ENCODE measurements at places on chromosomes 11 and 22. TPM values are rescaled to one million over a fixed set of nuclear protein-coding genes. Genes with fewer than 3 reads are reported as not detected.

Gene PIWIL4
- polyA plus RNA-seq = 4.6 TPM

Gene ELF5
- polyA plus RNA-seq = not detected

GRCh38 chr22:30671071-30671470 is 3.4 kb upstream of the DUSP18 start:
- DNase-seq = no peak
- no peak overlapping the region for H3K4me3 ChIP-seq
- H3K27me3 ChIP-seq = no peaks in the 10 kb centered on the region

Gene CBX7
- polyA plus RNA-seq = 96.9 TPM

Gene AMPD3
- 2.0 TPM for polyA plus RNA-seq

DNA sequence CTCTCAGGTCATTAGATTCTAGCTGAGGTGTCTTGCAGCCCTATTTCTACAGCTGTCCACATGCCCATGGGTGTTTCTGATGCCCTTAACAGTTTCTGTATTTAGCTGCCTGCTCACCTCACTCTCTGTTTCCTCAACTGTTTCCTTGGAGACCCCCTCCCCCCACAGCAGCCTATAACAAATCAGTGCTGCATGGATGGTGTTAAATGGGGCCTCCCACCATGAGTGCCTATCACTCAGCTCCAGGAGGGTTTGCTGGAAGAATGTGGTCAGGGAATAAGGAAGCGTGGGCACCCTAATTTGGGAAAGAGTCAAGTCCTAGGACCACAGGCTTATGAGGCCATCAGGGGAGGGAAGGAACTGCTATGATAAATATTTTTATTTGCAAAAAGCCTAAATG is 8.6 kb downstream of the KLHL35 start:
- no peak overlapping the region for H3K4me3 ChIP-seq
- H3K27ac ChIP-seq = no peak overlapping the region
- DNase-seq = no peak
- H3K4me1 ChIP-seq = no peaks in the 10 kb centered on the region
- H3K36me3 ChIP-seq = no peaks in the 10 kb centered on the region

Gene CRYBB2
- 0.08 TPM for polyA plus RNA-seq

Gene SHANK3
- 9.8 TPM for polyA plus RNA-seq

DNA sequence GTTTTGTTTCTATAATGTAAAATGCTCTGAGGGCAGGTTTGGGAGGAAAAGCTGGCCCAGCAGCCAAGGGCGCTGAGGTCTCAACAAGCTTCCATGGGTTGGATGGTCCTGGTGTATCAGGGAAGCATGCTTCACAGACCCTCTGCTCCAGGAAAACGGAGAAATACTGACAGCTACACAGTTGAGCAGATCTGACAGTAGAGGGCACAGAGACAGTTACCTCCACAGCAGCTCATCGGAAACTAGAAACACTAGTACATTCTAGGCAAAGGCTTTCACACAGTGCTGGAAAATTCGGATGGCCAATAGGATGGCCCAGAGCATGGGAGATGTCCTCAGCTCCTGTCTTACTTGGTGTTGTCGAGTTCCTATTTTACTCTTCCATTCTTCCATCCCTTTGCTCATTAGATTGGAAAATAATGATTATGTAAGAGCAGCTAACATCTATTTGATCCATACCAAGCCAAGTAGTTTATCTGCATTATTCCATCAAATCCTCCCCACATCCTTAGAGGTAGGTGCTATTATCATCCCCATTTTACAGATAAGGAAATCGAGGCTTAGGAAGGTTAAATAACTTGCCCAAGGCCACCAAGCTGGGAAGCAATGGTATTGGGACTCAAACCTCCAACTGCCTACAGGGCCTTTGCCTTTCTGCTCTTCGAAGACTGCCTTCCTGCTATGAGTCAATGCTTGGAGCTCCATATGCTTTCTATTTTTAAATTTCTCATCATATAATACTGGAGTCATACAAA is 28.3 kb downstream of the LMO2 start:
- no peak overlapping the region for H3K27ac ChIP-seq
- no peaks in the 10 kb centered on the region for H3K36me3 ChIP-seq
- H3K4me1 ChIP-seq = peaks cover 4% of the 10 kb centered on the region

- H3K27me3 ChIP-seq = no peaks in the 10 kb centered on the region
- H3K27ac ChIP-seq = peak overlapping the region; percentile 40
- H3K4me3 ChIP-seq = no peak overlapping the region
- H3K4me1 ChIP-seq = peaks cover 6% of the 10 kb centered on the region
Measured at GRCh38 chr11:78039919-78040671, 17.0 kb upstream of the KCTD14 start.

Gene RIMBP3B
- polyA plus RNA-seq = not detected

Gene C11orf87
- not detected for polyA plus RNA-seq

DNA sequence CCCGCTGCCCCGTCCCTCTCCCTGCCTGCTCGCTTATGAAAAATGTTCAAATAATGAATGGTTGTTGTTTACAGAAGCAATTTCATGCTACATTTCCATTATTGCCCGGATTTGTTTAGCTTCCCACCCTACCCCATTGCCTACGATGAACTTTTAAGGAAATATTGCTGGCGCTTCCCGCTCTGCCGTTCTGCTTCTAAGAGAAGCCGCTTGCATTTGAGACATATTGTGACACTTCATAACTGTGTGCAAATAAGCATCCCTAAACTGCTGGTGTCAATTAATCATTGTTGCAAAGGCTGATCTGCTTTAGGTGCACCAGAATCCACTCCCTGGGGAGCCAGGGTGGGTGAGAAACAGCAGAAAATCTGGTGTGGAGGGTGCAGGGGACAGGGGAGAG is 52.3 kb upstream of the LMO1 start:
- H3K4me1 ChIP-seq = peaks cover 2% of the 10 kb centered on the region
- no peaks in the 10 kb centered on the region for H3K36me3 ChIP-seq
- no peak overlapping the region for H3K4me3 ChIP-seq
- H3K27ac ChIP-seq = no peak overlapping the region

Gene MFRP
- polyA plus RNA-seq = not detected

GRCh38 chr11:96215826-96216225 is 127.2 kb downstream of the MAML2 start:
- no peaks in the 10 kb centered on the region for H3K27me3 ChIP-seq
- no peak overlapping the region for H3K27ac ChIP-seq
- DNase-seq = no peak
- H3K4me3 ChIP-seq = no peak overlapping the region

DNA sequence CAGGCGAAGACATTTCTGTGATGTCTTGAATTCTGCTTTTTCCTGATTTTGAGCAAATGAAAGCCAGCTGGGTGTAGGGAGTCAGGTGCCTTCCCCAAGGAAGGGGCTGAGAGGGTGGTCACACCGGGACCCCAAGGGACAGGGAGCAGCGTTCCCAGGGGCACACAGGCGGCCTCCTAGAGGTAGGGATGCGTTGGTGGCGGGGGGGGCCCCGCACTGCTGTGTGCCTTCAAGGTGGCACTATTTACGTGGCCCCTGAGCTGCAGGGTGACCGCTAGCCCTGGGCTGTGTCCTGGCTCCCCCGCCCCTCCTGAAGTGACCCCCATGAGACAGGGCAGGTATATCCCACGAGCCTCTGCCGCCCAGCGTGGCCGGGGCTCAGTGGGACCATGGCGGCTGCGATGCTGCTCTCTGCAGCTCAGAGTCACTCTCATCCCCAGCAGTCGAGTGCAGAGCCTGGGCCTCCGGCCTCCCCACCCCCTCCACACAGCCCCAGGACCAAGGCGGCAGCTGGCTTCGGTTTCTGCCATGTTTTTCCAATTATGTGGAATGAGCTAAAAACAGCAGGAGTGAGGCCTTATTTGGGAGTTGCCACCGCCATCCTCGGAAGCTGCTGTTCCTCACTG is 60.9 kb downstream of the LRP5 start:
- no peaks in the 10 kb centered on the region for H3K27me3 ChIP-seq
- peak; percentile 58 for DNase-seq

- no peak overlapping the region for H3K4me3 ChIP-seq
- no peak for DNase-seq
- H3K27ac ChIP-seq = no peak overlapping the region
- H3K27me3 ChIP-seq = no peaks in the 10 kb centered on the region
Measured at GRCh38 chr11:7548659-7549274, 35.0 kb downstream of the PPFIBP2 start.

DNA sequence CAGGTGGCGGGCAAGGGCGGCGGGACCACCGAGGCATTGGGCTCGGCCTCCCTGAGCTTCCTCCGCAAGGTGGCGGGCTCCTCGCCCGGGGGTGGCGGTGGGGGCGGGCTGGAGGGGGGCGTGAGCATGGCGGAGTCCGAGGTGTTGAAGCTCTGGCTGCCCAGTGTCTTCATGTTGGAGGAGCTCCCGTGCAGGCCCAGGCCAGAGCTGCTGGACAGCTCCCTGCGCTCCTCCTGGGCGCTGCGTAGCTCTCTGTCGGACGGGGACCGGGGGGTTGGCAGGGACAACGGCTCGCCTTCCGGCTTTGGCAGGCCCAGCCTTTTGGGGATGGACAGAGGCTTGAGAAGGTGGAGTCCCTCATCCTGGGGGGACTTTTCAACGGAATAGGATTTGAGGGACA is 43.9 kb upstream of the BID start:
- H3K4me1 ChIP-seq = no peaks in the 10 kb centered on the region
- no peak overlapping the region for H3K4me3 ChIP-seq
- no peak overlapping the region for H3K27ac ChIP-seq

DNA sequence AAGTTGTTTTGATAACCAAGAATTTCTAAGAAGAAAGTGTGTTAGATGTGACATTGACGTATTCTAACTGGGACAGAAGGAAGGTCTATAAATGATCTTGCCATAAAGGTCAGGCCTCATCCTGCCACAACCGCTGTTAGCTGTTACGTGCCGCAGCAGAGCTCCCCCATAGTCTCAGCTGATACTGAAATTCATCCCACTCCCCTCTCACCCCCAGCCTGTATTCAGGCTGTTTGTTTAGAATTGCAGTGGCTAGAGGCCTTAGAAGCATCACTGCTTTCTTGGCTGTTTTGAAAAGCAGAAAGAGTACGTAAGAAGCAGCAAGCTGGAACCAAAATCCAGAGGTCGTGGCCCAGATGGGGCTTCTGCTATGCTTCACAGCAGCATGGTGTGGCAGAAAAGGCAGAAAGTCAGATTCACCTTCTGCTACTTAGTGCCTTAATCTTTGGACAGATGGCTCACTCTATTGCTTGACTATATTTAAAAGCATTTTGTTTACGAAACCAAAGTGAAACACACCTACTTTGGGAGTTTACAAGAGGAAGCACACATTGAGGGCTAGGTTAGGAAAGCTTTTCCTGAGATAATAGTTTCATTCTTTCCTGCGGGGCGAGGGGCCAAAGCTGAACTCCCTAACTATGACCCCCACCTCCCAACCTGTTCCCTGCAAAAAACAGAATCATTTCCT is 950 bp upstream of the LAYN start:
- H3K27ac ChIP-seq = peak overlapping the region; percentile 75
- H3K4me1 ChIP-seq = no peaks in the 10 kb centered on the region
- DNase-seq = no peak

GRCh38 chr11:6606471-6607189 is 3.1 kb downstream of the ILK start:
- peak overlapping the region; percentile 28 for H3K4me3 ChIP-seq
- peak overlapping the region; percentile 77 for H3K27ac ChIP-seq
- peak; percentile 95 for DNase-seq
- no peaks in the 10 kb centered on the region for H3K36me3 ChIP-seq
- H3K4me1 ChIP-seq = peaks cover 19% of the 10 kb centered on the region

DNA sequence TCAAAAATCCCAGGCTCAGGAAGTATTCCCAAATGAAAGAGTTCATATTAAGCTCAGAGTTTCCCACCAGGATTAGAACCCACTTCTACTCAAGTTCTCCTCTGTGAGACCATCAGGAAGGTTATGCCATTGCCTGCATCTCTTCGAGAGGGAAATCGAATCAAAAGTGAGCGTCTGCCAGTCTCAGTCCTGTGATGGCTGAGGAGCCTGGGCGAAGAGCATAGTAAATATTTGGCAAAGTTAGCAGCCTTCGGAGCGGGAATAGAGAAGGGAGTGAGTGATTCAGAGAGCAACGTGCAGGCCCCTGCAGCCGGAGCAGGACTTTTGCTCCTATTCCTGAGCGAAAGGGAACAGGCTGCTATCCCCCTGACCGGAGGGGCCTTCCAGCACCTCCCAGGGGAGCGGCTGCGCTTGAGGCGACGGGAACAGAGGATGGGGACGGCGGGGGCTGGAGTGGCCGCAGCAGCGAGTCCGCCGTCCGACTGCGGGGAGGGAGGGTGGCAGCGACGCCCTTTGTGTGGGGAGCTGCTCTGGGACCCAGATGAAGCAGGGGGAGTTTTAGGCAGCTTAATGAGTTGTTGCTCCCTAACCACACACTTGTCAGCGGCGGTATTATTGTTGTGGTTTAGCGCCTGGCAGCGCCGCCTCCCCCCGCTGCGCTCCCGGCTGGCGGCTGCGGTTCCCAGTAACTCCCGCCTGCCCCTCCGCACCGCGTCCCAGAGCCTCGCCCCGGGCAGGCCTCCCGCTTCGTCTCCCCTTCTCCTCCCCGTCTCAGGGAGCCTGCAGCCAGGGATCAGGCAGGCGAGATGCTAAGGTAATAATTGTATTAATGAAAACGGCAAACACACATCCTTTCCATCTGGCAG is 21.7 kb upstream of the NRGN start:
- DNase-seq = peak; percentile 23
- no peaks in the 10 kb centered on the region for H3K4me1 ChIP-seq
- H3K36me3 ChIP-seq = no peaks in the 10 kb centered on the region
- H3K27ac ChIP-seq = peak overlapping the region; percentile 13
- peak overlapping the region; percentile 41 for H3K4me3 ChIP-seq

Data from ovary (tissue), 10 donors.